Fibroblast of skin of back (primary cell): ENCODE measurements at places on chromosomes 2 and 18.

GRCh38 chr2:45291296-45291701 is 282.0 kb upstream of the SIX2 start:
- DNase-seq = peak; percentile 61

DNA sequence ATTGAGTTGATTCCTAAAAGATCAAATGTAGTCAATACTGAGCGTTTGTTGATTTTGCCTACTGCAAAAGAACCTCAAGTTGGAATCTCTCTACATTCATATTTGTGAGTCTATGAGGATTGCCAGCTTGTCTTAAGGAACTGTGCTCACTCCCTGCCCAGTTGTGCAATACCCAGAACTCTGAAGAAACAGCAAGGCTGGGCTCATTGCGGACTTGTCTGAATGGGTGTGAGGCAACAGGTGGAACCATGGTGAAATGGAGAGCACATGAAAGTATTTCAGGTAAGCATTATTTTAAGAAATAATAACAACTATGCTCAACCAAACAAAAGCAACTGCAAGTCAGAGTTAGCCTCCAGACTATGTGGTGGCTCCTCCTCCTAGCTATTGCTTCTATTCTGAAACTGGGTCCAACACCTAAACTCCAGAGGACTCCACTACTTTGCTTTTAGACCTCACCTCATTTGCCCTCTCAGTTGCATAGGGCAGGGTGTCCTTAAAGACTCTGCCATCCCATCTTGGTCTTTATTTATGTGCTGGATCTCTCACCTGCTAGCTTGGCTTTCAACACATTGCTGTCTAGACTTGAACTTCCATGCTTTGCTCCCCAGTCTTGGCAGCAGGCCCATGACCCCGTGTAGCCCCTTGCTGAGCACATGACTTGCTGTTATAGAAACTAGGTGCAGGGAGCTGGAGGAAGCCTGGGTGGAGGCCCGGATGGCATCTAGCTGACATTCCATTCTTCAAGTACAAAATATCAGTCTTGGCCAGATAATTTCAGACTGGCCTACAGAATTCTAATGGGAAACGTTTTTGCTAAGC is 94.8 kb upstream of the ARL5A start:
- no peak for DNase-seq

GRCh38 chr18:76708071-76708721 is 114.2 kb upstream of the ZNF236 start:
- DNase-seq = no peak

DNA sequence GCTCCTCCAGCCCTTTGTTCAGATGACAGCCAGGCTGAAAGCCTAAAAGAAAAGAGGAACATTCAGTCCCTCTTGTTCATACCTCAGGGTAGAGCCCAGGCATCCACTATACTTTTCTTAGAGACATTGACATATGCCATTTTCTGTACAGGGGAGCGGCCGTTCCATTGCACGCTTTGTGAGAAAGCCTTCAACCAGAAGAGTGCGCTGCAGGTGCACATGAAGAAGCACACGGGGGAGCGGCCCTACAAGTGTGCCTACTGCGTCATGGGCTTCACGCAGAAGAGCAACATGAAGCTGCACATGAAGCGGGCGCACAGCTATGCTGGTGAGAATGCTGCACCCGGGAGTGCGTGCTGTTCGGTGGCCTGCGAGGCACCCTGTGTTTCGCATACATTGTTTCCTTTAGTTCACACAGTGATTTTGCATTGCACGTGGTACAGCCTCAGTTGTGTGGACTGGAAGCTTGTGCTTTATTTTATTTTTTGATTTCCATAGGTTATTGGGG is 138.2 kb downstream of the ZNF236 start:
- no peak for DNase-seq

DNA sequence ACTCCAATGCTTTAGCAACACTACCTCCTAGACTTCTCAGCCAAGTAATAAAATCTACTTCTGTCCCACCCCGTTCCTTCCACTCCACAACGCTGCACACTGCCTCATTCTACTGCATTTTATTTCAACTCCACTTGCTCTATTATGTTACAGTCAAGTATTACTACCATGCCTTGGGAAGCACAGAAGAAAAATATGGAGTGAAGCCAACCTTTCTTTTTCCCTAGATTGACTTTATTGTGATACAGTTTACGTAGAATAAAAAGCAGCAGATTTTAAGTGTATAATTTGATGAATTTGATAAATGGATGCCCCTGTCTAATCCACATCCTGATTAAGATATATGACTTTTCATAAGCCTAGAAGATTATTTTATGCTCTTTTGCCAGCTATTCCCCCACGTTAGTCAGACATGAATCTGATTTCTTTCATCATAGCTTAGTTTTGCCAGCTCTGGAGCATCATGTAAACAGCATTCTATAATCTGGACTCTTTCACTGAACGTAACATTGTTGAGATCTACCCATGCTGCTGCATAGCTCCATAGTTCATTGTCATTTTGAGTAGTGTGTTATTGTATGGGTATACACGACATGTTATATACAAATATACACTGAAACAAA is 676.8 kb upstream of the RAB6C start:
- no peak for DNase-seq

DNA sequence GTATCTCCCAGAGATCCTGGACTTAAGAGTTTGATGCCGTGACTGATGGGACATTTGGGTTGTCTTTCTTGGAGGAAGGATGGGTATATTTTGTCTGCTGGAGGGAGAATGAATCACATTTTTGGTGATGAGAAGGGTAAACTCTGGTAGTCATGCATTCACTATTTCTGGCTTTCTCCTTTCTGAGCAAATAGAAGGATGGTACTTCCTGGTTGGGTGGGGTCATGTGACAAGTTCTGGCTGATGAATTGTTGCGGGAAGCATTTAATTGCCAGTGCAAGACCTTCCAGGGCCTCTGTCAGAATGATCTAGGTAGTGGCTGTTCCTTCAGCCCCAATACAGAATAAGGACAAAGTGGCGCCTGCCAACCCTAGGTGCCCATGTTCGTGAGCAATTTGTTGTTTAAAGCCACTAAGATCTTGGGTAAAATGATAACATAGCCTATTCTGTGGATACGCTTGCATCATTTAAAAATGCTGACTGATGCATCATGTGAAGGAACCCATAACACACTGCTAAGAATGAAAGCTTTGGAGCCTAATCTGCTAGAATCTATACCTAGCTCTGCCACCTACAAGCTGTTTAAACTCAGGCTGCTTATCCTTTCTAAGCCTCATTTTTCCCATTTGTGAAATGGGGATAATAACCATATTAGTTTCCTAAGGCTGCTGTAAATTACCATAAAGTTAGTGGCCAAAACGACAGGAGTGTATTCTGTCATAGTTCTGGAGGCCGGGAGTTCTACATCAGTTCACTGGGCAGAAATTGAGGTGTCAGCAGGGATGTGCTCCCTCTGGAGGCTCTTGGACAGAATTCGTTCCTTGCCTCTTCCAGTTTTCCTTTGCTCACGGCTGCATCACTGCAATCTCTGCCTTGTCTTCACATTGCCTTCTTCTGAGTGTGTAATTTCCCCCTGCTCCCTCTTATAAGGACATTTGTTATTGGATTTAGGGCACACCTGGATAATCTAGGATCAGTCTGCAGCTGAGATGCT is 281.3 kb downstream of the AGPS start:
- DNase-seq = no peak

- no peak for DNase-seq
These were observed 293.2 kb upstream of the DCC start for GRCh38 chr18:52046842-52047241.

GRCh38 chr18:677145-677544 is 19.7 kb downstream of the TYMS start:
- no peak for DNase-seq

- no peak for DNase-seq
These were observed 34.6 kb upstream of the POTEC start for GRCh38 chr18:14577971-14578370.
